HCEC 1CT (cell line): ENCODE measurements at places on chromosomes 7 and 10.

DNA sequence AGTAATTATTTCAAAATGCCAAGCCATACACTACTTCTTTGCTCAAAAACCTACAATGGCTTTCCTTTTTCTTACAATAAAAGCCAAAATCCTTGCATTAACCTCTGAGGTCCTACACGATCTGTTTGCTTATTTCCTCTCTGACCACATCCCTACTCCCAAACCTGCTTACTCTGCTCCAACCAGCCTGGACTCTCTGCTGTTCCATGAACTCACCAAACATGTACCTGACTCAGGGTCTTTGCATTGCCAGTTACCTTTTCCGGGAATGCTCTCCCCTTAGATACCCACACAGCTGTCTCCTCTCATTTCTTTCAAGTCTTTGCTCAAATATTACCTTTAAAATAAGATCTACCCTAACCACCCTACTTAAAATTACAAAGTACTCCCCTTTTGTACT lies 2.3 kb downstream of the ABCB4 start:
- no peak for DNase-seq

GRCh38 chr10:6674291-6674690 lies 94.2 kb upstream of the PRKCQ start:
- DNase-seq, result no peak

DNA sequence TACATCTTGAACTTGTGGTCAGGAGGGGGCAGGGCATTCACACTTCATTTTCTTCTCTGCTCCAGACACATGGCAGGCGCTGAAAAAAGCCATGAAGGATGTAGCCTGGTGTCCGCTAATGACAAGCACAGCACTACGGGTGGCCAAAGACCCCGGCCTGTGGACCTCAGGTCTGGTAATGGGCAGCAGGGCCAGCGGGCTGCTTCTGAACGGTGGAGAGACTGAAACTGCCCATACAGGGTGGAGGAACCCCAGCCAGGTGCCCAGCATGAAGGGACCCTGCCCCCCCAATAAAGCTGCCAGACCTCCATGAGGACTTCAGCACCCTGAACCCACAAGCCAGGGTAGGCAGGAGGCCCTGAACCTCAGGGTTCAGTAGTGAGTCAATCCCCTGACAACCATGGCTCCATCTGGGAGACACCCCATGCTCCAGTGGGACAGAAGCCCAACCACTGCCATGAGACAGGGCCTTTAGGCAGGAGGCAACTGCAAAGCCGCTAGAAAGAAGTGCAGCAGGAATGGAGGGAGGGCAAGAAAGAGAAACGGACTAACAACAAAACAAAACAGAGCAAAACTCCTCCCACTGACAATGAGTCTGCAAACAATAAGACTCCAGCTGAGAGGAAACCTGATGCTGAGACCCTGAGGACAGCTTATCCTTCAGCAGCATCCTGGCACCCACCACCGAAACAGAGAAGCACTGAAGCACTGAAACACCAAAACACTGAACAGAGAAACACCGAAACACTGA lies 140.2 kb upstream of the PPP2R2D start:
- DNase-seq, result no peak

GRCh38 chr10:119190353-119190752 lies 11.7 kb upstream of the PRDX3 start:
- peak; percentile 98 for DNase-seq

DNA sequence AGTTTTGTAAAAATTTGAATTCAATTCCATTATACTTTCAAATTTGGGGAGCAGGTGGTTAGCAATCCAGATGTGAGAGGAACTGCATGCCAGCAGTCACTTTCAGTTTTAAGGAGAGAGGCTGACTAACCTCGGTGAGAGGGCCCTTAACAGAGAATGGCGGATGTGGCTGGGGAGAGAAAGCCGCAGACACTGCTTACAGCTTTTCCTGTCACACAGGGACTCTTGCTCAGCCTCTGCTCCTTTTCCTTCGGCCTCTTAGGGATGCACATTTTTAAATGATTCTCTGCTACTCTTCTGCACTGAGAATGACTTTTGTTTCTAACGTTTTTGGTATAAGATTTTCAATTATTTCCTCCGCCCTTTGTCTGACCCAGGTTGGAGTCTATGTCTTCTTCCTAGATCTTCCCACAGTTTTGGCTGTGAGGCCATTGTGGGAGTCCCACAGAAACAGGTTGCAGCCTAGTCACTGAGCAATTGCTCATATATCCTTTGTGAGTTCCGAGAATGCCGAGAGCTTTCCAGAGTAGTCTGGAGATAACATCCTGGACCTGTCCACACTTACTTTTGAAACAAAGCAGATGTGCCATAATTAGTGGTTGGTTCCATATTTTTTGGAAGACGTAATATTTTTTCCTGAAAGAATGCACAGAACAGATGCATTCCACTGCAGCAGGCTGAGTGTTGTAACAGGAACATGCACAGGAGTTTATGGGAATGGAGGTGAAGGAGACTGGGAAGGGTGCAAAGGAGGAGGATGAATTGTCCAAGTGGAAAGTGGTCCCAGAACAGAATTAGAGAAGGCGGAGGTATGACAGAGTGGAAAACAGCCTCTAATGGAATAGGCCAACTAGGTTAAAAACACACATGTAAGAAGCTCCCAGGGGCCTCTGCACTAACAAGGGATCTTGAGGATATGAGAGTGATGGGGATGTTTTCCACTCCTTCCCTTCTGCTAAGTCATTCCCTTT lies 168.0 kb upstream of the ZNF32 start:
- peak; percentile 69 for DNase-seq

DNA sequence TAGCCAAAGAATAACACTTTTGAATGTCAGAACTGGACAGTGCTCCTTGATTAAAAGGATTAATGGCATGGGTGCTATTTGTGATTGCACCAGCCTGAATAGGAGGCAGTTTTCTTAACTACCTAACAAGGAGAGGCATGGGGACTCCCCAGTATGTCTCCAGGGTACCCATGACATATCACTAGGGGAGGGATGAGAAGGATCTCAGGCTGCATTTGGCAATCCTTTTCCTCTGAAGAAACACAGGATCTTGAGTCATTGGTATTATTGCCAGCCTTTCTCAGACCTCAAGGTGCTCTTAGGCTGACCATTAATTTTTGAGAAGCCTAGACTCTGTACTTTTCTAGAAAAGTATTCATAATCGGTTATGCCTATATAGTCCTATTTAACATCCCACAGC lies 77.5 kb upstream of the NPVF start:
- DNase-seq, result no peak

DNA sequence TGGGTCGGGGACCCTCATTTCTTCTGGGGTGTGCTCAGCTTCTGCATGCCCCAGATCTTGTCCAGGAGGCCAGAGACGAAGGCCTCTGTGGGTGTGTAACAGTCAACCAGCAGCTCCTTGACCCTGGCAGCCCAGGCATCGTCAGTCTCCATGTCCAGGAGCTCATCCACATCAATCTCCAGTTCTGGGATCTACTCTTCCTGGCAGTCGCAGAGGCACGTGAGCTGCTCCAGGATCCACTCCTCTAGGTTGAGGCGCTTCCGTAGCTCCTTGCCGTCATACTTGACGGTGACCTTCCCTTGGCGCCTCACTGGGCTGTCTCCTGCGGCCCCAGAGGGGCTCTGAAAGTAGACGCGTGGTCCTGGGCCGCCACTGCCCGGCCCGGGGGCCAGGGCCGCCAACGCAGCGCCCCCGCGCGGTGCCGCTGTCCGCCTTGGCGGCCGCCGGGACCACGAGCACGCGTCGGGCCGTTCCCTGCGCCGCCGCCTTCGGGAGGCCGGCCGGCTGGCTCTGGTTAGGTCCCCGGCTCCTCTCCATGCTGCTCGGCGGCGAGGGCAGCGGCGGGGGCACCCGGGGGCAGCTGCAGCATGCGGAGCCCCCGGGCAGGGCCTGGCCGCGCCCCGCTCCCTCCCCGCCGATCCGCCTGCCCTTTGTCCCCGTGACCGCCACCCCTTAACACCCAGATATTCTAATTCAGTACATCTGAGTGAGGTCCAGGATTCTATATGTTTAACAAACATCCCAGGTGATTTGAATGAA lies 170.5 kb downstream of the SEPTIN7 start:
- no peak for DNase-seq

GRCh38 chr7:89584896-89585295 lies 569.4 kb upstream of the STEAP1 start:
- no peak for DNase-seq

DNA sequence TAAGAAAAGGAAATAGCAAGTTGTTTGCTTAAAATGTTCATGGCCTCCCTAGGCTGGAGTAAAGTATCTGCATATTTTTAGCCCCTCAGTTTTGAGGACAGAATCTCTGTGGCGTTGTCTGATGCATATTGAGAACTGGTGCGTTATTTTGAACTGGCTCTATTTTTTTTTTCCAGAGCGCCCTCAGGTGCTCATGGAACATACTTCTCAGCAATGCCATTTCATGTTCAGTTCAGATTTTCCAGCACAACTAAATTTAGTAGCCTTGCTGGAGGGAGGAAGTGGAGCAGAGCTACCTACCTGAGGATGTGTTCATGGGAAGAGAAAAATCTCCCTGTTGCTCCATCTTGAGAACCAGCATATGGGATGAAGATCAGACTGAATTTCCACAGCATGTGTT lies 870.5 kb downstream of the LRMDA start:
- DNase-seq, result peak; percentile 23

DNA sequence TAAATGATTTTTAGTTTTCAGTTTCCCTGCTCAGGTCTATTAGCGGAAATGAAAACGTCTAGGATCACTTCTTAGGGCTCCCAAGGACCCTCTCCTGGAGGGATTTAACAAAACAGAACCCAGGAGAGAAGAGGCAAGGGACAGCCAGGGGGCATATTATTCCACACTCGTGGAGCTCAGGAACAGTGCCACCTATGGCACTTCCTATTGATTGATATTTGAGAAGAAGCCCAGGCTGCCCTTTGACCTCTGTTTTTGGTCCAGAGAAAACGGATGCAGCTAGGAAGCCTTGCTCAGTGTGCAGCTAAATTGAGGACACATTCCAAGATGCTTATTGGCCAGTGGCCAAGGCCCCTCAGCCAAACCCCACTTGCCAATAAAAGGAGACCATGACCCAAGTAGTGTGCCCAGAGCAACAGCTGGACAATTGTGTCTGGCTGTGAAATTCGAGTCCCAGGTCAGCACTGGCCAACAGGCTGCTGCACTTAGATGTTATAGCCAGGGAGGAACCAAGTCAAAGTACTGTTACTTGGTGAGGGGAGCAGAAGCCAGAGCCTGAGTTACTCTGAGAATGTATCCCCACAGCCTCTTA lies 24.0 kb upstream of the GPNMB start:
- DNase-seq, result no peak

DNA sequence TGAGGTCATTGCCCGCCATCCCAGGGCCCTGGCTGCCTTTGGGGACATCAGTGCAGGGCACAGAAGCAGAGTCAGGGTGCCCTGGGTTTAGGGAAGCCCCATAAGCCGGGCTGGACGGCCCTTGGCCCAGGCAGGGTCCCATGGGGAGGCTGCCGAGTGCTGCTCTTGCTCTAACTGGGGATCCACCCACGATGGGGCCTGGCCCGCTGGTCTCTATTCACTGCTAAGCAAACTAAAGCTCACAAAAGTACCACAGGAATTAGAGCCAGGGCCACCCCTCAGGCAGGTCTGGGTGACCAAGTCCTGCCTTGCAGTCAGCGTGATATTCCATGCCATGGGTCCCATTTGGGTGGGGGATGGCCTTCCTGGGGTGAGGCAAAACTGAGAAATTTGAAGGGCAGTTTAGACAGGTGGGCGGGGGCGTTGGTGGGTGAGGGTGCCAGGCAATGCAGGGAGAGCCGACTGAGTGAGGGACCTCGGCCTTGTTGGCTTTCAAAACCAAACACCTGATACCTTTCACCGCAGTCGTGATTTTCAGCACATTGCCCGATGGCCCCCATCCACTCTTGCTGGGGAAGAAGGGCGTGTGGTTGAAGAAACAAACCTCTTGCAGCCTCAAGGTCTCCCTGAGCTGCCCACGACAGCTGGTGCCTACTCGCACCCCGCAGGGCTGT lies 92.8 kb upstream of the PPIF start:
- no peak for DNase-seq

- DNase-seq, result no peak
Observed at GRCh38 chr10:11274452-11274851, 256.8 kb downstream of the CELF2 start.

DNA sequence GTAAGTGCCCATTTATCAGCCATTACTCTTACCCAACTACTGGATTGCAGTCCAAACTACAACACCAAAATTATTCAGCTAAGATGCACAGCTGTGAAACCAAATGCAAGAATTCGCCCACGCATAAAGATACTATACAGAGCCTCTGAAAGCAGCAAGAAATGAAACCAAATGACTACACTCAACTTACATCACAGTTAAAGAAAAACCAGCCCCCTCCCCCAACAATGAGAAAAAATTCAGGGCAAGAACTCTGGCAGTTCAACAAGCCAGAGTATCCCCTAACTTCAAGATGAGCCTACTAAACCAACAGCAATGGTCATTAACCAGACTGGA lies 209.1 kb upstream of the VWC2 start:
- no peak for DNase-seq

DNA sequence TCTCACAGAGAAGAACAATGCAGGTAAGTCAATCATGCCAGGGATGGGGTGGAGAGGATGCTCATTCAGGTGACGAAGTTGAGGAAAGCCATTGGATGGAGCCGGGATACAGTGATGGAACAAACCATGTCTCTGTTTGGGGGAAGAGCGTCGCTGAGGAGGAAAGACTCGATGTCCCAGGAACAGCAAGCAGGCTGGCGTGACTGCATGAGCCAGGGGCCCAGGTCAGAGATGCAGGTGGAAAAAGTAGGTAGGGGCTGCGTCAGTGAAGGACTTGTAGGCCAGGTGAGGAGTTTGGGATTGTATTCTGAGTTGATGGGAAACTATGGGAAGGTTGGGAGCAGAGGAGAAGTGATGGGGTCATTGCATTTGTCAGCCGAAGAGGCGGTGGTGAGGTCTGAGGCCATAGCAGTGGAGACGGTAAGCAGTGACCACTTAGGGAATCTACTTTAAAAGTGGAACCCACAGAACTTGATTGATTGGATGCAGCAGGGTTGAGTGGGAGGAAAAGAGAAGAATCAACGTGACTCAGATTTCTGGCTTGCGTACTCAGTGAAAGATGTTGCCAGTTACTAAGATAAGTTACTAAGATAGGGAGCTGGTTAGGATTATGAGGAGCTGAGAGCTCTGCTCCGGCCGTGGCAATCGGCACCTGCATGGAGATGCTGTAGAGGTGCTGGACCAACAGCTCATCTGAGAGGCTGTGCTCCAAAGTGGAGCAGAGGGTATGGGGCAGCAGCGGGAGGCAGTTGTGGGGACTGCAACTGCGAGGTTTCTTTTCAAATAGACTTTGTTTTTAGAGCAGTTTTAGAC lies 12.5 kb upstream of the IL2RA start:
- no peak for DNase-seq

GRCh38 chr7:101747879-101748345 lies 69.5 kb upstream of the CUX1 start:
- no peak for DNase-seq

GRCh38 chr10:93115661-93116383 lies 42.1 kb downstream of the CYP26A1 start:
- DNase-seq, result peak; percentile 27

DNA sequence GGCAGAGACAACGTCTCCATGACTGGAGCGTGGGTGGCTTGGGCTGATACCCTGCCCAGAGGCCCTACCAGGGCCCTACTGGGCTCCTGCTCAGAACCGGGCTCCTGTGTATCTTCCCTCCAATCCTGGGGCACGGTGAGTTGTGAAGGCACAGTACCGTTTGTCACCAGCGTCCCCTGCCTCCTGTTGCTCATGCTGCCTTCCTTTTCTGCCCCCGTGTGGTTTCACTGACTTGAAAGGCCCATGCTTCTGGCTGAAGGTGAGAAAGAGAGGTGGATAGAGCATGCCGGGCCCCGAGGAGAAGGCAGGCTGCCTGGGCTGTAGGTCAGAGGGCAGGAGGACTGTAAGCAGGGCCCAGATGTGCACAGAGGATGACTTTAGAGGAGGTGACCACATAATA lies 9.1 kb upstream of the DMBT1 start:
- DNase-seq, result no peak

GRCh38 chr7:94897541-94897940 lies 9.9 kb upstream of the PPP1R9A start:
- DNase-seq, result no peak
